Immature natural killer cell (primary cell): ENCODE measurements at places on chromosomes 7 and 10. TPM values are rescaled to one million over a fixed set of nuclear protein-coding genes. Genes with fewer than 3 reads are reported as not detected.

Gene TMEM184A
- not detected for polyA plus RNA-seq

Gene LLCFC1
- polyA plus RNA-seq: not detected

DNA sequence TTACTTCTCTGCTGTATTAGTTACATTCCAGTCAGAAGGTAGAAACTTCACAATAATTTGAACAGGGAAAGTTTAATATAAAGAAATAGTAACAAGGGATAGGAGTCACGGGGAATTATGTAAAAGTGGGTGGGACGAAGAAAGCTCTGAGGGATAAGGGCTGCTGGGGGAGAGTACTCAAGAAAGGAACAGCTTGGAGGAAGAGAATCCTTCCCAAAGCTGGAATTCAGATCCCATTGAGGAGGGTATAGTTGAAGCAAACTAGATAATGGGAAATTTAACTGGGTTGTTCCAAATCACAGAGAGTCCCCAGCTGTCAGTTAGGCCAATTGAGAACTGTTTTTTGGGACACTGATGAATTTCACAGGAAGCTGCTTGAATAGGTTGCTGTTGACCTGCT is 53.2 kb upstream of the MACC1 start:
- no peak overlapping the region for H3K27ac ChIP-seq
- H3K4me1 ChIP-seq: no peaks in the 10 kb centered on the region
- no peak overlapping the region for H3K4me3 ChIP-seq
- no peaks in the 10 kb centered on the region for H3K27me3 ChIP-seq
- DNase-seq: no peak
- H3K36me3 ChIP-seq: no peaks in the 10 kb centered on the region

- DNase-seq: no peak
- no peak overlapping the region for H3K27ac ChIP-seq
- no peak overlapping the region for H3K4me3 ChIP-seq
Measured at GRCh38 chr7:108234971-108235450, 104.8 kb upstream of the LAMB4 start.

Gene PHTF2
- 4.1 TPM for polyA plus RNA-seq

GRCh38 chr10:132654708-132655661 is 117.4 kb downstream of the INPP5A start:
- H3K27ac ChIP-seq: no peak overlapping the region
- peak; percentile 44 for DNase-seq
- H3K4me1 ChIP-seq: peaks cover 1% of the 10 kb centered on the region
- H3K4me3 ChIP-seq: no peak overlapping the region

- peaks cover 4% of the 10 kb centered on the region for H3K36me3 ChIP-seq
- H3K27me3 ChIP-seq: no peaks in the 10 kb centered on the region
Measured at GRCh38 chr7:26162431-26162830, 10.4 kb downstream of the NFE2L3 start.

GRCh38 chr7:117731455-117731854 is 141.8 kb downstream of the CTTNBP2 start:
- no peaks in the 10 kb centered on the region for H3K36me3 ChIP-seq
- peaks cover 3% of the 10 kb centered on the region for H3K27me3 ChIP-seq
- no peaks in the 10 kb centered on the region for H3K4me1 ChIP-seq
- no peak overlapping the region for H3K27ac ChIP-seq
- no peak for DNase-seq

Gene EPHA1
- 0.51 TPM for polyA plus RNA-seq

DNA sequence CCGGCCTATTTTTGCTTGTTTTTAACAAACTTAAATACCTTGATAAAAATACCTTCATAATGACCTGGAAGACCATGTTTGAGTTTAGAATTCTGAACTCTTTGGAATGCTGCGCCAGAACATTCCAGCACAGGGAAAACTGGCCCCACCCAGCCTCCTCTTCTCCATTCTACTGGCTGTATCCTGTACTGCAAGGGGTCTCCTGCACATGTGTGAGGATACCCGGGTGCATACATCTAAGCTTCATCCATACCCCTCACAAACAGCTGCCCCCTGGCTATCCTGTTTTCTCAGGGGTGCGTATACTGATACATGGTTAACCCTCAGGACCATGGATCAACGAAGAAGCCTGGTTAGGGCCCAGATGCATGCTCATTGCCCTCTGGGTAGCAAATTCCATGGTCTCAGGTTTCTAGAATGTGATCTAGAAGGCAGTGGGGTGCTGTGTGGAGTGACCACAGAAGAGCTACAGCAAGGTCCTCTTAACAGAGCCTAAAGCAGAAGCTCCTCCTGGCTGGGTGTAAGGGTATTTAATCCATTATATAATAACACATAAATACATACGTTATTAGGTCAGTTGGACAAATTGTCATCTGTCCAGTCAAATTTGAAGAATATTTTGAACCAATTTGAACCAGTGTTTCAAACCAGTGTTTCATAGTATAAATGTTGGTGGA is 26.1 kb downstream of the HACD1 start:
- H3K27ac ChIP-seq: no peak overlapping the region
- H3K4me1 ChIP-seq: peaks cover 15% of the 10 kb centered on the region
- no peaks in the 10 kb centered on the region for H3K36me3 ChIP-seq
- H3K27me3 ChIP-seq: peaks cover 3% of the 10 kb centered on the region
- DNase-seq: no peak

Gene STEAP1
- not detected for polyA plus RNA-seq

- no peaks in the 10 kb centered on the region for H3K36me3 ChIP-seq
- H3K4me3 ChIP-seq: no peak overlapping the region
- no peak overlapping the region for H3K27ac ChIP-seq
- no peak for DNase-seq
- H3K4me1 ChIP-seq: peaks cover 19% of the 10 kb centered on the region
- H3K27me3 ChIP-seq: peaks cover 2% of the 10 kb centered on the region
Measured at GRCh38 chr7:16929146-16929762, 47.5 kb upstream of the AGR3 start.

- no peak overlapping the region for H3K4me3 ChIP-seq
- no peaks in the 10 kb centered on the region for H3K36me3 ChIP-seq
- H3K27ac ChIP-seq: no peak overlapping the region
- peaks cover 17% of the 10 kb centered on the region for H3K4me1 ChIP-seq
- H3K27me3 ChIP-seq: peaks cover 2% of the 10 kb centered on the region
Measured at GRCh38 chr7:128427289-128427891, 17.6 kb upstream of the IMPDH1 start.

GRCh38 chr10:68261132-68261856 is 29.4 kb upstream of the ATOH7 start:
- no peak overlapping the region for H3K27ac ChIP-seq
- no peak overlapping the region for H3K4me3 ChIP-seq
- DNase-seq: no peak
- peaks cover 3% of the 10 kb centered on the region for H3K27me3 ChIP-seq

GRCh38 chr10:89615824-89616223 is 29.2 kb downstream of the PANK1 start:
- H3K36me3 ChIP-seq: peaks cover 8% of the 10 kb centered on the region
- H3K4me1 ChIP-seq: peaks cover 11% of the 10 kb centered on the region
- DNase-seq: no peak
- no peaks in the 10 kb centered on the region for H3K27me3 ChIP-seq

DNA sequence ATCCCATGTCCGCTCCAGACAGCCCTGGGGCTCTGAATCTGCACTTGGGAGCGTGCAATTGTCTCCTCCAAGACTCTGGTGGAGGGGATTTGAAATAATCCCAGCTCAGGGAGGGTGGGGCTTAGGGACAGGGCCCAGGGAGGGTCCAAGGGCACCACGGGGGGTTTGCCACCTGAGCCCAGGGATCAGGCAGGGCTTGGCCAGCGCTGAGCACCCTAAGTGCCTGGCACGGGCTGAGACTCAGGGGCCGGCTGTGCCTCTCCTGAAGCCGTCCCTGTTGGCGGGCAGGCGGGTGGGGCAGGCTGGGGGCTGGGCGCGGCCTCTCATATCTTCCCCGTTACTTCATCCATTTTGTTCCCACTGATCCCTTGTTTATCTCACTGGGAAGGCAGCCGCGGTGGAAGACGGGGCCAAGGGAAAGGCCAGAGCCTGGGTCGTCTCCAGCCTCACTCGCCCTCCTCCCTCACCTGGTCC is 41.8 kb upstream of the ELN start:
- no peak overlapping the region for H3K4me3 ChIP-seq
- H3K27ac ChIP-seq: no peak overlapping the region
- H3K27me3 ChIP-seq: peaks cover 4% of the 10 kb centered on the region
- no peaks in the 10 kb centered on the region for H3K36me3 ChIP-seq
- DNase-seq: no peak
- H3K4me1 ChIP-seq: no peaks in the 10 kb centered on the region

GRCh38 chr7:139108266-139109187 is 993 bp downstream of the ZC3HAV1 start:
- peaks cover 29% of the 10 kb centered on the region for H3K27me3 ChIP-seq
- H3K27ac ChIP-seq: peak overlapping the region; percentile 100
- peaks cover 61% of the 10 kb centered on the region for H3K4me1 ChIP-seq

- no peak for DNase-seq
- no peaks in the 10 kb centered on the region for H3K36me3 ChIP-seq
- H3K4me3 ChIP-seq: no peak overlapping the region
Measured at GRCh38 chr10:15595260-15595659, 124.5 kb downstream of the ITGA8 start.

DNA sequence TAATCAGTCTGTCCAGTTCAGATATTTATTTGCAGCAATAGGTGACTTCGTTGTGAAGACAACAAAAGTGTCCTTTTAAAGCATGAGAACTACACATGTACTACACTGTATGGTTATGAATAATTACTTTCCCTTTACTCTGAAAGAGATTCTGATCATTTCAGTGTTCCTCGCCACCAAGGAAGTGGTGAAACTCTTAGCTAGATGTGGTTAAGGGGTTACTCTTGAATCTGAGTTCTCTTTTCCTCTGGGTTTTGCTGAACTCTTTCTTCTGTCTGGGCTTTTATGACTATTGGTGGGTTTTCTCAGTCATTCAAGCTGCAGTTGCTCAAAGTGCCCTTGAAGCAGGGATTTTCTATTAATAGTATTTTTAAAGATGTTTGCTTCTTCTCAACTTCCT is 127.9 kb upstream of the SEM1 start:
- peaks cover 37% of the 10 kb centered on the region for H3K4me1 ChIP-seq
- H3K27me3 ChIP-seq: peaks cover 4% of the 10 kb centered on the region
- peak overlapping the region; percentile 56 for H3K27ac ChIP-seq
- no peaks in the 10 kb centered on the region for H3K36me3 ChIP-seq

DNA sequence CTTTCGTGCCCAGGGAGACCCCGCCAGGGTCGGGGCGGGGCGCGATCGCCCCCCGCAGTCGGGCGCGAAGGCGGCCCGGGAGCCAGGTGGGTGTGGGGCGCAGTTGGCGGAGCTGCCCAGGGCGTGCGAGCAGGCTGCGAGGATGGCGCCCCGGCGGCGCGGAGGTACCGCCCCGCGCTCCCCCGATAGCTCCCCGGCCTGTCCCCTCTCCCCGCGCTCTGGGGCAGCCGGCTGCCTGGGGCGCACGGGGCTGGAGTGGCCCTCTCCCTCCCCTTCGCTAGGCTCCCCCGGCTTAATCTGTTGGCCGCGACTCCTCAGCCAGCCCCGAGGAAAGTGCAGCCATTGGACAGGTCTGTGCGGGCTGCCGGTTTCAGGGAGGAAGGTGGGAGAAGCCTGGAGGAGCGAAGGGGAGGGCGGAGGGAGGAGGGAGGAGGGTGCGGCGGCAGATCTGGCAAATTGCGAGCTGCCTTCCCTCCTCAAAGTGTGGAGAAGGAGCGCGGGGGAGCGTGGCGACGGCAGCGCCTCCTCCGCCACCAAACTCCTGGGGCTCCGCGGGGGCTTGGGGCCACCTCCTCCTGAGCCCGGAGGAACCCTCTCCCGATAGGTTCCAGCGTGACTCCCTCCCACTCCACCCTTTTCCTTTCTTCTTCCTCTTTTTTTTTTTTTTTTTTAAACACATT is 361 bp upstream of the PLXDC2 start:
- H3K27ac ChIP-seq: peak overlapping the region; percentile 82
- peak overlapping the region; percentile 88 for H3K4me3 ChIP-seq
- no peaks in the 10 kb centered on the region for H3K36me3 ChIP-seq
- peaks cover 54% of the 10 kb centered on the region for H3K4me1 ChIP-seq
- H3K27me3 ChIP-seq: peaks cover 16% of the 10 kb centered on the region

DNA sequence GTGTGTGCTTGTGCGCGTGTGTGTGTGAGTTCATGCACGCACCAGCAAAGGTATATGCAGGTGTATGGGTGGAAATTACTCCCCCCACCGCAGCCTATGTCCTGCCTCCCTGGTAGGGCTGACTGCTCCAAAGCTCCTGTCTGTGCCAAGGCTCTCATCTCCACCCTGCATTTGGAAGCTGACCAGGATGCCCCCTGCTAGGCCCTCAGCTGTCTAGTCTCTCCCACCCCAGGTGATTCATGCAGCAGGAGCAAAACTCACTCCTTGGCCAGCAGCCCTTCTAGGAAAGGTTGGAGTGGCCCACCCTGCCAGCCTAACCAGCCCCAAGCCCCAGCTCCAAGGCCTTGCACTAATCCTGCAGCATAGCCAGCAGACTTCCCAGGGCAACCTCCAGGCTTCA is 148.4 kb downstream of the GRID1 start:
- H3K27me3 ChIP-seq: peaks cover 2% of the 10 kb centered on the region
- DNase-seq: no peak
- H3K4me3 ChIP-seq: no peak overlapping the region
- H3K4me1 ChIP-seq: no peaks in the 10 kb centered on the region
- no peaks in the 10 kb centered on the region for H3K36me3 ChIP-seq

Gene HOGA1
- not detected for polyA plus RNA-seq
